WTC11 (cell line): ENCODE measurements at places on chromosomes 1 and 21.

GRCh38 chr1:77039739-77040138, 172.5 kb downstream of the ST6GALNAC5 start:
- DNase-seq, result no peak

DNA sequence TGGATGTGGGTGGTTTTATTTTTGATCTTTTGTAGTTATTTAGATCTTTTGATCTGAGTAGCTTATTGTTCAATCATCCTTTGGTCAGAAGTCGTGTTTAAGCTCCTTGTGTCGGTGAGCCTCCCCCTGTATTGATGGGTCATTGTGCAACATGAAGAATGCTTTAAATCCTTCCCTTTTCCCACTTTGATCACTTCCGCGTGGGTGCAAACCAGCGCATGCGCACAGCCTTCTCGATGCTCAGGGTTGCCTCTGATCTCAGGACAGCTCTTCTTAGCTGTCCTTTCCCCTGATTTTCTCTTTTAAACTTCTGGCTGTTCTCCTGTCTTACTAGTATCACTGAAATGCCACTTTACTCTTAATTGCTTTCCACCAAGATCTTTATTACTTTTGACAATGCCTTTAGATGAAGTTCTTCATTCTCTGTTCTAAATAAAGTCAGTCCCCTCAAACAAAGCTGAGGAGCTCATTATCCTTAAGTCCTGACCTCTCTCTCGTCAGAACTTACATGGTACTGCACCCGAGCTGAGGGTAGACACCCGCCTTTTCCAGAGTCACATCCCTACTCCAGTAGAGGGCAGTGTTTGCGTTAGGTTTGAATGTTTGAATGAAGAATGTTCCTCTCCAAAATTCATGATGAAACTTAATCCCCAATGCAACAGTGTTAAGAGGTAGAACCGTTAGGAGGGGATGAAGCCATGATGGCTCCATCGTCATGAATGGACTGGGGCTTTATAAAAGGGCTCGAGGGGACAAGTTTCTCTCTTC, 547.9 kb upstream of the TMPRSS15 start:
- peak; percentile 50 for DNase-seq

DNA sequence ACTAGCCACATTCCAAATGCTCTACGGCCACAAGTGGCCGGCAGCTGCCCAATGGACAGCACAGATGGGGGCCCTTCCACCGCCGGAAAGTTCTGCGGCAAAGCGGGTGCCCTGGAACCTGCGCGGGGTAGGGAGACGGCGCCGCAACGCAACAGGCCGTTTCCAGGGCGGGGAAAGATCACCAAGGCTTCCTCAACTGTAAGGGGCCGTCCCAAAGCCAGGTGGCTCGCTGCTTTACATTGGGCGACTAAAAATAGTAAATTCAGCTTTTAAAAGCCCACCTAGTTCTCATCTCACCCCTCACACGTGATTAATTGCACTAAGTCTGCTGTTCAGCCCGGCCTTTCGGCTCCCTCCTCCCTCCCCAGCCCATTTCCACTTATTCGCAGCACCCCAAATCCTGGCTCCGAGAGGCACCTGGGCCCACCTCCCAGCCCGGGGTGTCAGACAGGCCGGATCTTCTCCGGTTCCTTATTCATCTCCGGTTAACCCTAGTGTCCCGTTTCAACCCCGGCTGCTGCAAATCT, 643 bp downstream of the CFAP298 start:
- no peak for DNase-seq

GRCh38 chr21:29586696-29587095, 288.0 kb downstream of the BACH1 start:
- no peak for DNase-seq

DNA sequence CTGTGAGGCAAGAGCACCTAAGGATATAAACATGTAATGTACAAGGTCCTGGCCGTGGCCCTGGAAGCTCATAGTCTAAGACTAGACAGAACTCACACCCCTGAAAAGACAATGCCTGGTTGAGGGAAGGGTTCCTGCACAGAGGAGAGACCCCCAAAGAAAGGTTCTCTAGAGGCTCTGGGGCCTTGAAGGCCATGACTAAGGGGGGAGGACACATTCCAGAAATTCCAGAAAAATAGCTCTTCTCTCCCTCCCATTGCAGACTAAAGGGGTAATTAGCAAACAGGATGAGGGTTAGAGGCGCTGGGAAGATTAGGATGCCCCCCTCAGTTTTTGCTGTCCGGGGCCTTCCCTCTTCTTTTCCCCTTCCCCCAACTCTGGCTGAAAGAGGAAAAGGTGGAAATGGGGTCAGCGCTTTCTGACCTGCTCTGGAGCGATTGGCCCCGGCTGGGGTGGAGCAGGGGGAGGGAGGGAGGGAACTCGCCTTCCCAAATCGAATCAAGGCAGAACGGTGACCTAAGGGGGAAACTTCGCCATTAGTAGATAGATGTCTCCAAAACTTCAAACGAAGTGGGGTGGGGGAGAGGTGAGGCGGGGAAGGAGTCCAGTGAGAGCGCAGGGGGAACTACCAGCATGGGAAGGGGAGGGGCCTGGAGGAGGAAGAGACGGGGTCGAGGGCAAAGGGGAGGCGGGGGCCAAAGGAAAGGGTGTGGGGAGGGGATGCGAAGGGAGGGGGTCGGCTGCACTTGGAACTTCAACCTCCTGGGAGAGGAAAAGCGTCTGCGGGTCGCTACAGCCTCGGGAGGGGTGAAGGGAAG, 11.8 kb downstream of the PAX7 start:
- peak; percentile 68 for DNase-seq

GRCh38 chr1:147611586-147611985, 58.7 kb downstream of the ACP6 start:
- no peak for DNase-seq
